Activated B cell treated with CpG ODN at 0.5 μM for 24 hours (primary cell): ENCODE measurements at places on chromosomes 5 and 9.

- no peaks in the 10 kb centered on the region for H3K27me3 ChIP-seq
- no peak overlapping the region for H3K4me3 ChIP-seq
- no peaks in the 10 kb centered on the region for H3K4me1 ChIP-seq
- H3K36me3 ChIP-seq, result no peaks in the 10 kb centered on the region
- no peak for DNase-seq
Observed at GRCh38 chr9:82957529-82958379, 105.2 kb downstream of the RASEF start.

DNA sequence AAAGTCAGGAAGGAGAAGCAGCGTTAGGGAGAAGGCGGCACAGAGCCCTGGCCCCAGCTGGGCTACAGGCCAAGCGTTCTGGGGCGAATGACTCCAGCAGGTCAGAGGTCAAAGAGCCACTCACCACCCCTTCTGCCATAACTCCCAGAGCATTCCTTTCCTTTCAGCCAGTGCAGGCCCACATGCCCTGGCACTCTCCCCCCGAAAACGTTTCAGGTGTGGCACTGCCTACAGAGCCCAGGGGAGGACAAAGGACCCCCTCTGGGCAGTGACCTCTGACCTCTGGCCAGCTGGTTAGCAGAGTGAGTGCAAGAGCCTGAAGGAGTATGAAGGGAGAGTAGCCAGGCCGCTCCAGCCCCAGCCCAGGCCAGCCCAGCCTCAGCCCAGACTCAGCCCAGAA, 4.9 kb downstream of the ABCA2 start:
- peaks cover 2% of the 10 kb centered on the region for H3K36me3 ChIP-seq
- no peaks in the 10 kb centered on the region for H3K27me3 ChIP-seq
- no peak overlapping the region for H3K4me3 ChIP-seq
- DNase-seq, result no peak
- peaks cover 18% of the 10 kb centered on the region for H3K4me1 ChIP-seq

DNA sequence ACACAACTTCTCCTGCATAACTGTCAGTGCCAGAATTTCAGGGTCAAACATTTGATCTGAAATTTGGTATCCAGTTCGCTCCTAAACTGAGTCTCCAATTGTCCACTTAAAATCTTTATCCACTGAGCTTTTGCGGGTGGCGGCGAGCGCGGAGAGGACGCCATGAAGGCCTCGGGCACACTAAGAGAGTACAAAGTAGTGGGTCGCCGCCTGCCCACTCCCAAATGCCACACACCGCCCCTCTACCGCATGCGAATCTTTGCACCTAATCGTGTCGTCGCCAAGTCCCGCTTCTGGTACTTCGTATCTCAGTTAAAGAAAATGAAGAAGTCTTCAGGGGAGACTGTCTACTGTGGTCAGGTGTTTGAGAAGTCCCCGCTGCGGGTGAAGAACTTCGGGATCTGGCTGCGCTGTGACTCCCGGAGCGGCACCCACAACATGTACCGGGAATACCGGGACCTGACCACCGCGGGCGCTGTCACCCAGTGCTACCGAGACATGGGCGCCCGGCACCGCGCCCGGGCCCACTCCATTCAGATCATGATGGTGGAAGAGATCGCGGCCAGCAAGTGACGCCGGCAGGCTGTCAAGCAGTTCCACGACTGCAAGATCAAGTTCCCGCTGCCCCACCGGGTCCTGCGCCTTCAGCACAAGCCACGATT, 913.7 kb upstream of the DMAC1 start:
- no peaks in the 10 kb centered on the region for H3K36me3 ChIP-seq
- no peaks in the 10 kb centered on the region for H3K27me3 ChIP-seq
- H3K27ac ChIP-seq, result no peak overlapping the region
- DNase-seq, result no peak

DNA sequence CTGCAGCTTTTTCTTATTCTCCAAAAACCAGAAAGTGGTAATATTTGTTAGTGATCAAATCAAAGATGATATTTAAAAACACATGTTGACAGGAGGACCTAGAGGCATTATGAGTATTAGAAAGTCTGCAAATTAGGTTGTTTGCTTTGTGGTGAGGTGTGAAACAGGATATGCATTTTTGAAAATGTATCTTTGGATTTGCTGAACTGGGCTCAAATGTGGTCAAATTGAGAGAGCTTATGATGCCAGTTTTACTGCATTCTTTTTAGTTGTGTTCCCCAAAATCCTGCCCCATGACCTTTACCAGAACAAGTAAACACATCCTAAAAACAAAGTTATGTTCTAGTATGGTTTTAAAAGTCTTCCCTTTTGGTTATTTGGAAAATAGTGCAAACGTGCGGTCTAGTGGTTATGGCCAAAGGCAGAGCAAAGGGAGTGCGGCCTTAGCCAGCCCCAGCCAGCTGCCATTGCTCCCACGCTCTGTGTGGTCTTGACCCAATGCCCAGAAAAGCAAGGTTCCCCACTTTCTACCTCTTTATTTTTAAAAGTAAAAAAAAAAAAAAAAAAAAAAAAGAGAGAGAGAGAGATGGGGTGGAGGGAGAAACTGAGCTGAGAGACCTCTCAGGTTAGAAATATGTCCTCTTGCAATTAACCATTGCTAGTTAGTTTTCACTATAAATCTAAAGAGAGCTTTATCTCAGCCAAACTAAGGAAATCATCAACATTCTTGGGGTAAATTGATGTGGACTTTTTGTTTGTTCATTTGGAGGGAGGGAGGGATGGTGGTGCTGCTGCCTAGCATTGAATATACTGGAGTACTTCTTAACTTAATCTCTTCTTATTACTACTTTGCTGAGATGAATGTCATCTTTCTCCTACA, 176.6 kb downstream of the ARHGAP26 start:
- no peak for DNase-seq
- no peak overlapping the region for H3K4me3 ChIP-seq
- H3K27me3 ChIP-seq, result no peaks in the 10 kb centered on the region
- H3K4me1 ChIP-seq, result peaks cover 11% of the 10 kb centered on the region
- no peaks in the 10 kb centered on the region for H3K36me3 ChIP-seq

GRCh38 chr9:79152306-79152705, 419.5 kb upstream of the TLE4 start:
- DNase-seq, result no peak

DNA sequence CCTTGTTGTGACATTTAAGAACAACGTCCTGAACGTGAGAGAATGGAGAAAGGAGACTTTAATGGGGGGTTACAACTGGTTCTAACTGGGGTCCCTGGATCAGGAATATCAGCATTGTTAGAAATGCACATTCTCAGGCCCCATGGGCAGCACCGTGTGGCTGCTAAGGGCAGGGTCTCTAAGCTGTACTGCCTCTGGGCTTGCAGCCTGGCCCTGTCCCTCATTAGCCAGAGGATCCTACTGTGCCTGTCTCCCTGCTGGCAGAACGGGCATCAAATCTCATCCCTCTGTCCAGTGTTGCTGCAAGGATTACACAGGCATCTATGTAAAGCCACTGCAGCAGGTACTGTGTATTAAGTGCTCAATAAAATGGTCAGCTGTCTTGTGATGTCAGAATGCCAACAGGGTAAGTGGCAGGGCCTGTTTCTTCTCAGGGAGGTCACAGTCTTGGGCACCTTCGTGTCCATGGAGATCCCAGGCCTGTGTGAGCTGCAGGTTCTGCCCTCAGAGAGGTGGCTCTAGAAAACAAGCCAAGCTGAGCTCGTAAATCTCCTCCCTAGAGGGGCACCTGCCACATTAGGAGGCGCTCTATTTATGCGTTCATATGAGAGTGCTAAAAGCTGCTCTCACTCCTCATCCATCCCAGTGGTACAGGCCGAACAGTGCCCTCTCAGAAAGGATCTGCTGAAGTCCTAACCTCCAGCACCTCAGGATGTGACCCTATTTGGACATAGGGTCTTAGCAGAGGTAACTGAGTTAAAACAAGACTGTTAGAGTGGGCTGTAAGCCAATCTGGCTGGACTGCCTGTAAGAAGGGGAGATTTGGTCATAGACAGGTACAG, 210.5 kb downstream of the GADD45G start:
- H3K4me1 ChIP-seq, result peaks cover 52% of the 10 kb centered on the region
- peak overlapping the region; percentile 49 for H3K4me3 ChIP-seq
- no peaks in the 10 kb centered on the region for H3K27me3 ChIP-seq
- H3K36me3 ChIP-seq, result no peaks in the 10 kb centered on the region

- H3K27ac ChIP-seq, result no peak overlapping the region
- H3K36me3 ChIP-seq, result no peaks in the 10 kb centered on the region
- H3K27me3 ChIP-seq, result peaks cover 17% of the 10 kb centered on the region
- H3K4me1 ChIP-seq, result no peaks in the 10 kb centered on the region
Observed at GRCh38 chr5:113166852-113167366, 190.3 kb downstream of the DCP2 start.

GRCh38 chr9:68640421-68641089, 64.5 kb upstream of the PIP5K1B start:
- H3K27me3 ChIP-seq, result no peaks in the 10 kb centered on the region
- H3K4me3 ChIP-seq, result peak overlapping the region; percentile 73
- no peaks in the 10 kb centered on the region for H3K36me3 ChIP-seq
- no peak for DNase-seq
- peaks cover 98% of the 10 kb centered on the region for H3K4me1 ChIP-seq
- peak overlapping the region; percentile 92 for H3K27ac ChIP-seq

DNA sequence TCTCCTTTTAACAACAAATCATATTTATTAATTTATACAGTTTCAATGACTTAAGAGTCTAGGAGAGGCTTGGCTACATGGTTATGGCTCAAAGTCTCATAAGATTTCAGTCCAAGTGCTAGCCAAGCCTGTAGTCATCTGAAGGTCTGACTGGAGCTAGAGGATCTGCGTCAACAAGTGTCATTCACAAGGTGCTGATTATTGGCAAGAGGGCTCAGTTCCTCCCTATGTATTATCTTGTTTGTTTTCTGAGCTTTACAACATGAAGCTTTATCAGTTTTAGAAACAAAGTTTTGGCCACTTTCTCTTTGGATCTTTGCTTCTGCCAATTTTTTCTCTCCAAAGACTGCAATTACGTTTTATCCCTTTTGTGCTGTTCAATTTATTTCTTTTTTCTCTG, 94.7 kb downstream of the RICTOR start:
- no peaks in the 10 kb centered on the region for H3K27me3 ChIP-seq
- H3K36me3 ChIP-seq, result peaks cover 51% of the 10 kb centered on the region
- no peak overlapping the region for H3K4me3 ChIP-seq
- H3K4me1 ChIP-seq, result no peaks in the 10 kb centered on the region
- no peak for DNase-seq

DNA sequence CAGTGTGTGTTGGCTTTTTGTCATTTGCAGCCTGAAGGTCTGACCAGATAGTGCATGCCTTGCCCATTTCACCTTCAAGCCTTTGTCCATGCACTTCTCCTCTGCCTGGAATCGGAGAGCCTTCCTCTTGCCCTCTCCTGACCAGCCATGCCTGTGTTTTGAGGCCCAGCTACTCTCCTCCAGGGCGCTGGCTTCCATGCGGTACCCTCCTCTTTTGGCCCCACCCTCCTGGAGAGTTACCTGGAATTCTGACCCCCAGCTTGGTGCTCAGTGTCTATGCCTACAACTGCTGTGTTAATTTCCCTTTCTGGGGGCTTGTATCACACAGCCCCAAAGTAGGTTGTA, 52.5 kb downstream of the CXXC5 start:
- H3K27me3 ChIP-seq, result peaks cover 20% of the 10 kb centered on the region
- peaks cover 59% of the 10 kb centered on the region for H3K4me1 ChIP-seq
- no peak for DNase-seq
- H3K27ac ChIP-seq, result no peak overlapping the region
- H3K36me3 ChIP-seq, result no peaks in the 10 kb centered on the region

- H3K27me3 ChIP-seq, result peaks cover 6% of the 10 kb centered on the region
- no peaks in the 10 kb centered on the region for H3K36me3 ChIP-seq
- no peak overlapping the region for H3K27ac ChIP-seq
- no peak overlapping the region for H3K4me3 ChIP-seq
Observed at GRCh38 chr5:173764332-173765028, 123.7 kb upstream of the CPEB4 start.

- H3K27me3 ChIP-seq, result peaks cover 6% of the 10 kb centered on the region
- H3K27ac ChIP-seq, result no peak overlapping the region
- H3K36me3 ChIP-seq, result no peaks in the 10 kb centered on the region
- DNase-seq, result no peak
- no peak overlapping the region for H3K4me3 ChIP-seq
Observed at GRCh38 chr5:75933489-75933888, 149.7 kb upstream of the SV2C start.

DNA sequence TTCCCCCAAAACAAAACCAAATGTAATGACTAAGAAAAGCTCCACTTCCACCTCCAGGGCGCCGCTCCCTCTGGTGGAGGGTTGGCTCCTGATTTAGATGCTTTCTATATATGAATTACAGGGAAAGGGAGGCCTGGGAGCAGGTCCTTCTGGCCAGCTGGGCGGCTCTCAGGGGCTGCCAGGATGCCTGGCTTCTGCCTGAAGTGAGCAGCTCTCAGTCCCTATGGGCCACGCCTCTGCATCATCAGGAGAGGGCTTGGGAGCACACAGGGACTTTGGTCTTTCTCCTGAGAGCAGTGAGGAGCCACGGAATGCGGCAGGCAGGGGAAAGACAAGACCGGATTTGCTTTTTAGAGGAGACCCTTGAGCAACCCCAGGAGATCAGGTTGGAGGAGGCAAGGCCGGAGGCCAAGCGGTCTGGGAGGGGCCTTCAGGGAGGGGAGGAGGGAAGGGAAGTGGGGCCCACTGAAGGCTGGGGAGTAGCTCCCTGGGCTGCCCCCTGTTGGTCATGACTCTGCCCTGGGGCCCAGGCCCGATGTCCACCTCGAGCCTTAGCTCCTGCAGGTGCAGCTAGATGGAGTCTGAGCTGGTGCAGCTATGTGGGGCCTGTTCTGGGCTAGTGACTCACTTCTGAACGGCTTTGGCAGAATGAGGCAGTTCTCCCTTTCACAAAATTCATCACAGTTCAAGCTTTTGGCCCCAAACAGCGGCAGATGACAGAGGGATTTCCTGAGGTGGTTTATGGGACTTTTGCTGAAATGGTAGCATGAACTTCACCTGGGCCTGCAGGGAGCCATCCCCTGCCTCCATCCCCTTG, 11.3 kb upstream of the GRHPR start:
- no peaks in the 10 kb centered on the region for H3K27me3 ChIP-seq
- H3K4me3 ChIP-seq, result peak overlapping the region; percentile 35
- peaks cover 92% of the 10 kb centered on the region for H3K4me1 ChIP-seq
- peak; percentile 46 for DNase-seq
